ENCODE measurements at places on chromosomes 1 and 21.

DNA sequence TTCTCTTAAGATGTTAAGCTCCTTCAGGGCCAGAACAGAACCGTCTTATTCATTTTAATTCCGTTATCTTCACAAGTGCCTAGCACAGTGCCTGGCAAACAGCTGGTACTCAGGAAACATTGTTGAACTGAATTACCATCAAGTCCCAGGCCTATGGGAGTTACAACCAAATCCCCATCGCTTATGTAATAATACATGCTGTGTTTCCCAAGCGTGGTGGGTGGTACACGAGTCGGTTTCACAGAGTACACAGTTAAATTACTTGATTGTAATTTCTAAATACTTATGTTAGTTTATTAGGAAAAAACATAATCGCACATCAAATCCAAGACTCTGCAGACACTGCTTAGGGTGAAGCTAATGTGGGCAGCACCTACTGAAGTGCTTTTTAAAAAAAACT, 1.0 kb downstream of the ANGEL2 start:
- peak; percentile 4 for DNase-seq

DNA sequence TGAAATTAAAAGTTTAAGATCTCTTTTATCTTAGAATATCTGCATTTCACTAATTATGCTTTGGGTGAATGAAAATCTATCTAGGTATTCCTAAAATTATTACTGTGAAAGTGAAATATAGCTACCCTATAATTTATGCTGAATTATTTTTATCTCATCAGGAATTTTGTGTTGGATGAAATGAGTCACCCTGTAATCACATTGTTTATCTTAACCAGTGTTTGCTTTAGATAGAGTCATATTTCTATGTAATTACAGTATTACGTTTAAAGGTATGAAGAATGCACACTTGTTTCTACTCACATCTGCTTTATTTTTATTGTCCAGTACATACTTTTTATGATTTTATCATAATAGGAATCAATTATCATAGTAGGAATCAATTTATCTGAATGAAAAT, 249.2 kb downstream of the NCAM2 start:
- peak; percentile 52 for DNase-seq

DNA sequence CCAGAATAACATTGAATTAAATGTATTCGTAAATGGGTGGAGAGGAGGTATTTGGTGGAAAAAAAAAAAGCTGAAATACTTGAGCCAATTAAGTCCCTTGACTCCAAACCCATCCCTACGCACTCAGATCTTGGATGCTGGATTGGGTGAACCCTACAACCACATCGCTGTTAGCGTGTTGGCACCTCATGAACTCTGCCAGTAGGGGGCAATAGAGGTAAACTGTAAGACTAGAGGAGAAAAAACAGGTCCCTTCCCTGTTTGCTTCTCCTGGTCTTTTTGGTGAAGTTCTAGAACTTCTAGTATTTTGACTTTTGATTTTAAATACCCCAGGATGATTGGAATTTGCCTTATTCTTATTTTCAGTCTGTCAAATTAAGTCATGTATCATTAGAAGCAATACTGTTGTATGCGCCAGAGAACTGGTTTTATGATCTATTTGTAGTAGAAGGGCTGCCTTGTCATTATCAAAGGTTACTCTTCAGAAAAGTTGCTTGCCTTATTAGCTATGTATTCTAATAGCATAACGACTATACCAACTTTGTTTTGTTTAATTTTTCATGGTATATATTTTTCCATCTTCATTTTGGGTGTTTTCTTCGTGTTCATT, 1.9 kb upstream of the OR13G1 start:
- DNase-seq = peak; percentile 29

DNA sequence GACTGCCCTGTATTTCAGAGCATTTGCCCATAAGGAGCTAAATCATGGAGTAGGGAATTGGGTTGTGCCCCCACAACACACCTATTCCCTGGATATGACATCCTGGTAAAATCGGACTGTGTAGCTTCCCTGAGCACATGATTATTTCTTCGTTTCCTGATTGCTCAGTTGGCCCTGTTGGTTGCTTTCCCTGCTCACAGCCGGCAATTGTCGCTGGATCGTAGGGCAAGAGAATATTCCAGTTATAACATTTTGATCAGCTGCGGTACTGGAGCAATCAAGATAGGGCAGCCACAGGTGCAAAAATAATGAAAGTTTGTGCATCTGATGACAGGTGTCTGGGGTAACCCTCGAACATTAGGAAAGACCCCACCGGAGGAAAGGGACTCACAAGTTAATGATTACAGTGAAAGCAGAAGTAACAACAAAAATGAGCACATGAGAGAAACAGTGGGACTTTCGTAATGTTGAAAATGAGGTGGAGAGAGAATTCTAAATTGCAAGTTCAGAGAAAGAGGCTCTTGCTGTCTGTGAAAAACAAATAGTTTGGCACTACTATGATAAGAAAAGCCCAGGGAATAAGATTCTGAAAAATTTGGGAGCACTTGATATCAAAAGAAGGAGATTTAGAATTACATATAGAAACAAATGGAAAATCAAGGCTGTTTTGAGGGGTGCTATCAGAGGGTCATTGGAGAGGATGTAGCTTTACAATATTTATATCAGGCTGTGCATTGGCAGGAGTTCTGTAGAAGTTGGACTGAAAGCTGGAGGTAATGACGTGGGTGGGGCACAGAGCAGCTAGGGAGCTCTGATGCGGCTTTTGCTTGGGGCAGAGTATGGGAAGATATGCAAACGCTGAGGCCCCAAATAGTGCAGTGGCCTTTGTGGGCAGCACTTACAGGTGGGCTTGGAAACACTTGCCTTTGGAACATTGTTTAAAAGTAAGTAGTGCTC, at the start of gene MAB21L3:
Gene MAB21L3, plus strand, starts transcription at position 833 of the 957 bp plus-strand sequence. CDS start 1,217 bp downstream, outside the sequence.
- DNase-seq = no peak

DNA sequence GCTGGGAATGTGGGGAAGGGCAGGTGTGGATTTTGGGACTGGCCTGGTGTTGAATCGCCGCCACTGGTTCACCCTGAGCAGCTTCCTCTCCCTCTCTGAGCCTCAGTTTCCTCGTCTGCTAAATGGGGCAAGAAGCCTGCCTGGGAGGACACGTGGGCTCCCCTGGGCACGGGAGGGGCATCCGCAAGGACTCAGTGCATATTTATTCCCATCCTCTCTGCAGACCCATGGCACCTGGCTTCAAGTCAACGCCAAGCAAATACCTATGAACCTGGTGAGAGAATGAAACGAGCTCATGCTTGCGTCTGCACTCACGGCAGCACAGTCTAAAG, 234.4 kb downstream of the PTPRU start:
- no peak for DNase-seq

DNA sequence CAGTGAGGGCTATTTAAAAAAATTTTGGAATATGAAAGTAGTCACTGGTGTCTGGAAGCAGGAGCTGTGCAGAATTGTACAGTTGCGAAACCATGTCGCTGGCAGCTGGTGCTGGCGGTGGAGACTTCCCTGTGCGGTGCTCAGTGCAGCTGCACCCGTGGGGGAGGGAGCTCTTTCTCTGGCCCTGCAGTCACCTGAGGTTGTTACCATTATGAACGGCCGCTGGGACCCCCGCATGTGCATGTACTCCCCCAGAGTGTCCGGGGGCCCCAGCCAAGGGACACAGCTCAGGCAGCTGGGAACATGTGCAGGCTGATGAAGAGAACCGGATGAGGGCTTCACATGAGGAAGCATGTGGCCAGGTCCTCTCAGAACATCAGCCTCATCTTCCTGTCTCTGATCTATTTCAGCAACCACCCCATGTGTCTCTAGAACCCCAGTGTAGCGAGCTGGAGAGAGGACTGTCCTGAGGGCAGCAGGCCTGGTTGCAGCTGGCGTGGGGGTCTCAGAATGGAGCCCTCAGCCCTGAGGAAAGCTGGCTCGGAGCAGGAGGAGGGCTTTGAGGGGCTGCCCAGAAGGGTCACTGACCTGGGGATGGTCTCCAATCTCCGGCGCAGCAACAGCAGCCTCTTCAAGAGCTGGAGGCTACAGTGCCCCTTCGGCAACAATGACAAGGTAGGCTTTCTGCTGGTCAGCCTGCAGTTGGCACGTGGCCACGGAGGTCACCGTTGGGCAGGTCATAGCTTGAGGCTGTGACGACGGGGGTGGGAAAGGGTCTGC, at the start of gene TRPM2:
Gene TRPM2, plus strand, starts transcription at position 431 of the 780 bp plus-strand sequence. Its CDS starts 80 bp downstream, at position 511.
- no peak for DNase-seq

DNA sequence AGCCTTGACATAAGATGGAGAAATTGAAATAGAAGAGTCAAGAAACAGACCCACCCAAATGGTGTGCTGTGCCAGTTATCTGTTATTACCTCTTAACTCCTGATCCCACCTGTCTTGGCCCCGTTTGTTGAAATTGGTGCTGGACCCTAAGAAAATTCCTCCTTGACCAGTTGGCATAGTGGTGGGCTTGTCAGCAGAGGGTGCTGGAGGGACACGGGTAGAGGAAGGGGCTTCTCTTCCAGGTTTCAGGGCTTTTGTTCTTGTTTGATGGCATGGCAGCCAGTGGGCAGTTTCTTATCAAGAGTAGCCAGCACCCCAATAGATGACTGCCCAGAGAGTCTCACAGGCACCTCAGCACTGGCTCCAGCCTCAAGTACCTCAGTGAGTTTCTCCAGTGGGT, 51.6 kb downstream of the PCBP3 start:
- no peak for DNase-seq

GRCh38 chr1:58035523-58035922, 511.0 kb downstream of the OMA1 start:
- DNase-seq = peak; percentile 17

- DNase-seq = peak; percentile 57
Observed at GRCh38 chr1:224786533-224787250, 142.8 kb upstream of the DNAH14 start.

DNA sequence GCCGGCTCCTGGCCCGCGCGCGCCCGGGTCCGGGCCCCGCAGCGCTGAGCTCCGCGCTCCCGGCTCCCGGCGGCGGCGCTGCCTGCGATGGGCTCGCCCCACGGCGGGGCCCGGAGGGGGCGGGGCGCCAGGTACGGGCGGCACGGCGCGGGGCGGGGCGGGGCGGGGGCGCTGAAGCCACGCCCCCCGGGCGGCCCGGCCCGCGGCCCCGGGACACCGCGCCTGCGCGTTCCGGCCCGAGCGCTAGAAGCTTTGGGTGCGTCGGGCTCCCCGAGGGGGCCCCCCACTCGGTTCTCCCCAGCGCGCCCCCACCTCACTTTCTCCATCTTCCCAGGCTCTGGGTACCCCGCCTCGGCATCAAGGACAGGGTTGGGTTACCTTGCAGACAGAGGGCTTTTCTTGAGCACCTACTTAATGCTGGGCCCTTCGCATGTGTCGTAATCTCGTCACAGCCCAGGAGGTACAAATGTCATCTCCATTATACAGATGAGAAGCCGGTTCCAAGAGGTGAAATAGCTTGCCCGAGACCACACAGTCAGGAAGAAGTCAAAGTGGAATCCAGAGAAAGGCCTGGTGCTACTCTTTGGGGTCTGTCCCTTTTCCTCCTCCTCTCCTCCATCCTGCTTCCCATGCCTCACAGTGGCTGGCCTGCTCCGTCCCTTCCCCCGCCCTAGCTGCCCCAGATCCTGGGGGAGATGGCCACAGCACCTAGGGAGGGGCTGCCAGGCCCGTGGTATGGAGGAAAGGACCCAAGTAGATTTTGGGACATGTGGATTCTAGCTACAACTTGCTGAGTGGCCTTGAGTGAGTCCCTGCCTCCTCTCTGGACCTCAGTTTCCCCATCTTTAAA, 46.5 kb downstream of the RAP1GAP start:
- peak; percentile 18 for DNase-seq

- DNase-seq = no peak
Observed at GRCh38 chr1:204014336-204014735, 58.6 kb upstream of the SOX13 start.
